ENCODE measurements at places on chromosomes 3 and 15.
A peak's percentile ranks its signal among the peaks of the same experiment; 100 is the strongest.

DNA sequence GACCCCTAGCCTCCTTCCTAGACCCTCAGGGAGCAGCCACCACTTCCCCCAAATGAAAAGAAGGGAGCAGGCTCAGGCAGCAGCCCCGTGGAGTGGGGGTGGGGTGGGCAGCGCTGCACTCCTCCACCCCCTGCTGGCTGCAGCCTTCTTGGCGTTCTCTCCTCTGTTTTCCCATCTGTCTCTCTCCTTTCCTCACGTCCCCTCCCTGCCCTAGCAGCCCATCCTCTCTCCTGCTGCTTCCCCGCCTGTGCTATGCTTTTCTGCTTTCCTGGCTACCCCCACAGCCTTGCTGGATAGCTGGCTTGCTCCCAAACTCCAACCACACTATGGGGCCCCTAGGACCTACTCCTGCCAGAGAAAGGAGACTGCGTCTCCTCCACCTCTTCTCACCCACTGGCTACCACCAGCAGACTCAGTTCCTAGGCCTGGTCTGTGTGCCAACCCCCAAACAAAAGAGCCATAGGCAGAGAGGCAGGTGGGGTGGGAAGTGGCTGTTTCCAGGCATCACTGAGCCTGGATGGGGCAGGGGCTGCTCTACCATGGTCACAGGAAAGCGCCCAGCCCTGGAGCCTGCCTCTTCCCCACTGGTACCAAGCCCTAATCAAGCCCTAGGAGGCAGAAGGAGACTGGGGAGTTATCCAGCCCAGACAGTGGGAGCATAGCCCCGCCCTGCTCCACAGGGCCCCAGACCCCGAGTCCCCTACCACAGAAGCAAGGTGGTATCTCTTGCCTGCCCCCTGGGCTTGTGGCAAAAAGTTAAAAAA lies 3.4 kb upstream of the DISP2 start:
- no peak for DNase-seq

- no peak for DNase-seq
Observed at GRCh38 chr3:8959668-8960067, 3.6 kb downstream of the RAD18 start.

- DNase-seq: no peak
Observed at GRCh38 chr3:66017591-66017990, 21.1 kb downstream of the MAGI1 start.

GRCh38 chr3:15860014-15860934 lies 62.5 kb upstream of the ANKRD28 start:
- DNase-seq: no peak

GRCh38 chr3:156627946-156628569 lies 46.3 kb upstream of the TIPARP start:
- no peak for DNase-seq

DNA sequence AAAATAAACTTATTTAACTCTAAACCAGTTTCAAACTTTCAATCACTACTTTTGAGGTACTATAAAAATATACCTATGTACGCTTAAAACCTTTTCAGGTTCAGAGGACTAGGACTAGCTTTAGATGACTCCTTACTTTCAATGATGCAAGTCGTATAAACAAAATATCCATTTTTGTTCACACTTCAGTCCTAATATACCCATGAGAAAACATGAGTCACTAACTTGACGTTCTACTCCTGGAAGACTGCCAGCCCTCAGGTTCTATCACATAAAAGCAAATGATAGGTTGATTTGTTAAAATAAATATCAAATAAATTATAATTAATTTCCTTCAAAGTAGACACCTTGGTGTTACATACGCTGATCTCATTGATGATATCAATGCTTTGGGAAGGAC lies 10.6 kb upstream of the P3H2 start:
- no peak for DNase-seq

- no peak for DNase-seq
Observed at GRCh38 chr3:44016818-44017217, 224.9 kb upstream of the TOPAZ1 start.

DNA sequence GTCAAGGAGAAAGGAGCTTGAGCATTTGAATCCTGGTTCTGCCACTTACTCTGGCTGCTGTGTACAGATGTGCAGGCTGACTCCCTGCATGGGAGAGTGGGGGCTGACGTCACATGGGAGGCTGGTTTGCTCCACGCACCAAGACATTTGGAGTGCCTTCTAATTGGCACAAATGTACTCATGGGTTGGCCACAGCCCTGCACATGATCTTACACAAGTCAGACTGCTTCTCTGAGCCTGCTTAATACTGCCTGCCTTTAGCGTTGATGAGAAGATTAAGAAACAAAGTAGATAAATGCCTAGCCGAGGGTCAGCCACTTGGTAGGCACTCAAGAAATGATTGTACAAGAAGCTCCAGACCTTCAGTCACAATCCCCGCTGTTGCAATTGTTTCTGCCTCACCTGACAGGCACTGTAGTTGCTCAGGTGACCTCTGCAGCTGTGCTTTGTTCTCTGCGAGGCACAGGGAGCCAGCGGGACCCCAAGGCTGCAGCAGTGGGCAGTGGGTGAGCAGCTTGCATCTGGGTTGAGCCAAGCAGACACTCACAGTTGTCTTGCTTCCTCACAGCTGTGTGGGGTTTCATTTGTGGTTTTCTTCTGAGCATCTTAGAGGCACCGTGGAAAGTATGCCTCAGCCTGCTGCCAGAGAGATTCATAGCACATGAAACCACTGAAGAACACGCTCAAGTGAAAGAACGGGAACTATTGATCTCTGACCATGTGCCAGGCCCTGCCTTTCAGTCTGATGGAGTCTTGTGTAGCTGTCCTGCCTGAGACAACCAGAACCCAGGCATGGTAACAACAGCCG lies 33.1 kb downstream of the GRK7 start:
- DNase-seq: peak; percentile 68

- peak; percentile 33 for DNase-seq
Observed at GRCh38 chr3:71127052-71127831, 456.3 kb downstream of the FOXP1 start.

GRCh38 chr15:63772520-63772919 lies 61.2 kb downstream of the HERC1 start:
- no peak for DNase-seq

- DNase-seq: no peak
Observed at GRCh38 chr3:178655488-178655887, 119.3 kb downstream of the KCNMB2 start.

DNA sequence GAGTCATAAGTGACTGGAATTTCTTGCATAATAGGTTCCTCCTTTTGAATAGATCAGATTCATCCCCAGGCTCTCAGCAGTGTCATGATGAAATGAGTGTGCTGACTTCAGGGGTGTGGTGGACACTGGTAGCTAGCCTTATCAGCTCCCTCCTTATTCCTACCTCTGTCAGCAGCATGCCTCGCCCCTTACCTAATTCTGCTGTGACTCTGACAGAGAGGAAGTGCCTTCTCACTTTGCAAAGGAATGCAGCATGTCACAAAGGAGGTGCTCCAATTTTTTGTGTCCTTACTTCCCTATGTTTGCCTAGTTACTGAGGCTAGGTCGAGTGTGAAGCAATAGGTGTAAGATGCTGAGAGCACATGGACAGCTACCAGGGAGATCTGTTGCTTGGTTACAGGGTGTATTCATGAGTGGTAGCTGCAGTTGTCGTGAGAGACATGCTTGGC lies 90.6 kb downstream of the TNFAIP8L3 start:
- no peak for DNase-seq

- no peak for DNase-seq
Observed at GRCh38 chr3:130728037-130728436, 18.6 kb downstream of the PIK3R4 start.

DNA sequence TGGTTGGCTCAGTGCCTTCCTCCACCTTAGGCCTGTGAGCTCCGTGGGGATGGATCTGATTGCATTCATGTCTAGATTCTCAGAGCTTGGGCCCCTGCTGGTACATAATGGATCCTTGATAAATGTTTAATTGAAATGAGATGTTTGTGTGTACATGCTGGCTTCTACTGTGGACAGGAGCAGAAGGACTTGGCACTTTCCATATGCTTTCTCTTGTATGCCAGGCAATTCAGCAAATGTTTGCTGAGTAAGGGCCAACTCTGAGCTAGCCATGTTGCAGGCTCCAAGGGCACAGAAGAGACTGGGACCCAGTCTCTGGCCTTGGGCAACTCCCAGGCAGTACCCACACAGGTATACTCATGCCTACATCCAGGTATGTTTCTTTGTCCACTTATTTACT lies 67.0 kb downstream of the RAB11A start:
- no peak for DNase-seq

DNA sequence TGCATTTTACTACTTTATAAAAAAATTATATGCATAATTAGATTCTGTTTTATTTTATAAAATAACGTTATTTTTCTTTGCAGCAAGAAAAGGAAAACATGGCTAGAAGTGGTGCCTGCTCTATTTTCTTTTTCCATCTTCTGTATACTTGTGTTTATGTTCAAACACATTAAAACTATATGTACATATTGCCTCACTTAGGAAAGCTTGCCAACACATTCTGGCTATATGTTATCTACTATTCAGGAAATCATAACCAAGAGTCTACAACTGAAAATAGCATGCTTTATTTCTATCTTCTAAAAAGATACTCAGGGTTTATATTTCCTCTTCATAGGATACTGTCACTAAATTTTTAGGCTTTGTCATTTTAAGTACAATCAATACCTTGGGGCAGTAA lies 90.2 kb upstream of the KCNMB2 start:
- no peak for DNase-seq

DNA sequence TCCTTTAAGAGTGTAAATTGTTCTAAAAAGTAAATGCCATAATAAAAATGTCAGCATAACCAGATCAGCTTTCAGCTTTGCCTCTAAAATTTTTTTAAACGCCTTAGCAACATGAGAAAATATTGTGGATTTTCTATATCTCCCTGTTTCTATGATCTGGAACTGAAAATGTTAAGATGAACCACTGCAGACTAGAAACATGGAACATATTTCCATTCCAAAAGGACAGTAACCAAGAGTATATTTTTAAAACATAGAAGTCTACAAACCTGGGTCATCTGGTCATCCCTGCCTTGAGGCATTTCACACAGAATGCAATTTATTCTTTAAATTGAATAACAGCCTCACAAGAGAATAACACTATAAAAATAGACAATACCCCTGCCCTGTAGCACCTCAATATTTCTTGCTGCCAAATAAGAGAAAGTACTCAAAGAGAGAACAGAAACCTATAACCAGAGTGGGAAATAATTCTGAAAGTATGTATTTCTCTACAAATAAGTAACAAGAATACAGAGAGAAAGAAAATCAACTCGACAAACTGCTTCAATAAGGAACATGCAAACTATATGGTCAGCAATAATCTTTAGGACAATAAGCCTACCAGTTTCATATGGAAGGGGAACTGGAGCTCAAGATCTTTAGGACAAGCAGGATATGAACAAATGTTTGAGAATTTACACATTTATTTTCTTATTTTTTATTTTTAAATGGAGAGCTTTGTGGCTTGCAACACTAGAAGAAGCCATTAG lies 949.0 kb downstream of the EPHA3 start:
- DNase-seq: no peak

GRCh38 chr3:151283907-151284461 lies 5.6 kb upstream of the P2RY14 start:
- DNase-seq: no peak

GRCh38 chr15:87387766-87388165 lies 868.8 kb downstream of the NTRK3 start:
- DNase-seq: no peak

GRCh38 chr15:25171856-25172687 lies 217.3 kb downstream of the SNRPN start:
- no peak for DNase-seq

DNA sequence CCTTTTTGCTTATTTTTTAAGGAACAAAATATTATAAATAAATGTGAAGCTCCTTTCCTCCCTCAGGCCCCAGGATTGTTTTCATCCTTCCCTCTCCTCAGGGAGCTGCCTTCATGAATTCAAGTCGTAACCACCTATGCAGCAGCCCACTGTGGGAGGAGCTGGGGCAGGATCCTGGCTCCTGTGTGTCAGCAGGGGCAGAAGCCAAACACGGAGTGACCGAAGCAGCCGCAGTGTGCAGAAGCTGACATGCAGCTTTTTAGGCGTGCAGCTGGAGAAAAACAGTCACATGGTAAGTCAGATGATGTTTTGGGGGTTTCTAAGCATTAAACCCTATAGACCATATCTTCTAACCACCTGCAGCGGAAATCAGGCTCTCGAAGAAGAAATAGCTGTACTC lies 231.3 kb downstream of the OCA2 start:
- DNase-seq: no peak

DNA sequence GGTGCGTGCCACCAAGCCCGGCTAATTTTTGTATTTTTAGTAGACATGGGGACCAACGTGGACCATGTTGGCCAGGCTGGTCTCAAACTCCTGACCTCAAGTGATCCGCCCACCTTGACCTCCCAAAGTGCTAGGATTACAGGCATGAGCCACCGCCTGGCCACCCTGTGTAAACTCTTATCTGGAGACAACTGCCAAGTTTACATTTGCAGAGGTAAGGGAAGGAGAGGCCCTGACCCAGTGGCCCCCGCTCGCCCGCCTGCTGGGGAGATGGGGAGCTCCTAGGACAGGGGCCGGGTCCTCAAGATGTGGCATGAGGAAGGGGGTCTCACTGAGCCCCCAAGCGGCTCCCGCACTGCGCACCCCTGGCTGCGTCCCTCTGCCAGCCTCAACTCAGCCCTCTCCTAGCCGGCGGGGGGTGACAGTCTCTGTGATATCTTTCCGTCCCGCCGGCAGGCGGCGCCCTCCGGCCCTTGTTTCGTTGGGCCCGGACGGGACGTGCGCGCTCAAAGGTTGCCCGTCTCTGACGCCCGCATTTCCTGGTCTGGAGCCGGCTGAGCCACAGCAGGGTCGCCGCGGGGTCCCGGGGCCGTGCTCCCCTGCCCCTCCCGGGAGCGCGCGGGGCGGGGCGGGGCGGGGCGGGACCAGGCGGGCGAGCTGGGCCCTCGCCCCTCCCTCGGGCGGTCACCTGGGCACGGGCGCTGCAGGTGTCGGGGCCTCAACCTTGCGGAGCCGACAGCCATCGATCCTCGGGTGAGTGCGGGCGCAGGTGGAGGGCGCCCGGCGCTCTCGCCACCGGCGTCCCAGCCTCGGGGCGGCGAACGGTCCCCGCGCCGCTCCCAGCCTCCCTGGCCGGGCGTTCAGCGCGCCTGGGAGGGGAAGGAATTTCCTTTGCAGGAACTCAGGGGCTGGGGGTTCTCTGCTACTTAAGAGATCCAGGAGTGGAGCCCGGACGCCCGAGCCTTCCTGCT lies at the start of gene GPR160:
TSS of gene GPR160 (plus strand) at position 533 of the 971 bp plus-strand sequence. CDS start 45,978 bp downstream, outside the sequence.
- peak; percentile 72 for DNase-seq

DNA sequence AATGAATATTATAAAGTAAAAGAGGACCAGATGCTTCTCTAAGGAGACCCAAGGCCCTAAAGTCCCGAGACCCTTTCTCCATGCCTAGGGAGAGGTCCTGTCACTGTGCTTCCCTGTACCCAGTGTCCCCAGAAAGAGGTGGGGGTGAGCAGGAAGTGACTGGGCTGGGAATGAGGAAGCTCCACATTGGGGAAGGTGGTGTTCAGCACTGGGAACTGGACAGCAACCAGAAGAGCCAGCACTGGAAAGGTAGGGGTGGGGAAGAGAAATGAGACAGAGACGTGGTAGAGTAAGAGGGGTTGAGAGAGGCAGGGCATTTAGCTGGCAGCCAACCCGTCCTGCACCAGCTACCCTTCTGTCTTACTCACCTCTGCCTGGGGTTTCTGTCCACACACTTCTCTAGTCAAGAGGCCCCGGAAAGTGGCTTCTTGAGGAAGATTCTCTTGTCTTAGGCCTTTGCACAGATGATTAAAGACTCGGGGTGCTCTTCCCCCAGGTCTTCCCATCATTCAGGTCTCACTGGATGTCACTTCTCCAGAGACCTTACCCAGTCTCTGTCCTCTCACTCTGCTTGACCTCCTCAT lies 12.2 kb downstream of the RRP9 start:
- DNase-seq: no peak

- no peak for DNase-seq
Observed at GRCh38 chr3:39170461-39170860, 17.1 kb upstream of the CSRNP1 start.

All from CD4-positive, alpha-beta T cell treated with Interleukin-6 at 100 ng/mL for 8 hours (primary cell).